ENCODE measurements at places on chromosomes 1 and 21.

GRCh38 chr1:116962987-116963639, 38.4 kb upstream of the CD101 start:
- no peak for DNase-seq

GRCh38 chr21:44943005-44943685, 3.3 kb downstream of the SLX9 start:
- peak; percentile 39 for DNase-seq

DNA sequence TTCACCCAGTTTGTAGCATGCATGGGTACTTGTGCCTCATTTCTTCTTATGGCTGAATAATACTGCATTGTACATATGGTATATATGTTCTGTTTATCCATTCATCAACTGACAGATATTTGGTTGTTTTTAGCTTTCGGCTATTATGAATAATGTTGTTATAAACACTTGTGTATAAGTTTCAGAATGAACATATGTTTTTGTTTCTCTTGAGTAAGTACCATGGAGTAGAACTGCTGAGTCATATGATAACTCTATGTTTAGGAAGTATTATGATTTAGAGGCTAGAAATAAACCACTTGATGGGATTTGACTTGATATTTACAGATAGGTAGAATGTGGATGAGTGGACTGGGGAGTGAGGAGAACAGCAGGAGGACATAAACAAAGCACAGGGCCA, 48.6 kb downstream of the WNT2B start:
- peak; percentile 32 for DNase-seq

- peak; percentile 31 for DNase-seq
These were observed 40.1 kb downstream of the BCAR3 start for GRCh38 chr1:93641527-93641926.

DNA sequence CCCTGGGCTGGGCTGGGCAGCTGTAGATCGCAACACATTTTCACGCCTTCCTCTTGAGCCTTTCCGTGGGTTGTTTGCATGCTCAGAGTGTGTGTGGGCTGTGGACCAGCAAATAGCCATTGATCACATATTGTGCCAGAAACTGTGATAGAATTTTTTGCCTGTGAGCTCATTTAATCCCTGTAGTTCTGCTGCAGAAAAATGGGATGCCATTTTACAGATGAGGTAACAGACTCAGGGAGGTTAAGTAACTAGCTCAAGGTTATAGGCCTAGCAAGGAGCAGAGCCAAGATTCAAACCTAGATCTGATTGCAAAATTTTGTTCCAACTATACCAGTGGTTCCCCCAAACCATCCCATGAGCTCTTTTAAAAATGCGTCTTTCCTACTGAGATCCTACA, 10.5 kb downstream of the SPATA46 start:
- no peak for DNase-seq

GRCh38 chr1:55131801-55132200, 83.4 kb downstream of the USP24 start:
- peak; percentile 59 for DNase-seq

GRCh38 chr1:16019644-16020277, 1.9 kb upstream of the HSPB7 start:
- DNase-seq, result peak; percentile 83

DNA sequence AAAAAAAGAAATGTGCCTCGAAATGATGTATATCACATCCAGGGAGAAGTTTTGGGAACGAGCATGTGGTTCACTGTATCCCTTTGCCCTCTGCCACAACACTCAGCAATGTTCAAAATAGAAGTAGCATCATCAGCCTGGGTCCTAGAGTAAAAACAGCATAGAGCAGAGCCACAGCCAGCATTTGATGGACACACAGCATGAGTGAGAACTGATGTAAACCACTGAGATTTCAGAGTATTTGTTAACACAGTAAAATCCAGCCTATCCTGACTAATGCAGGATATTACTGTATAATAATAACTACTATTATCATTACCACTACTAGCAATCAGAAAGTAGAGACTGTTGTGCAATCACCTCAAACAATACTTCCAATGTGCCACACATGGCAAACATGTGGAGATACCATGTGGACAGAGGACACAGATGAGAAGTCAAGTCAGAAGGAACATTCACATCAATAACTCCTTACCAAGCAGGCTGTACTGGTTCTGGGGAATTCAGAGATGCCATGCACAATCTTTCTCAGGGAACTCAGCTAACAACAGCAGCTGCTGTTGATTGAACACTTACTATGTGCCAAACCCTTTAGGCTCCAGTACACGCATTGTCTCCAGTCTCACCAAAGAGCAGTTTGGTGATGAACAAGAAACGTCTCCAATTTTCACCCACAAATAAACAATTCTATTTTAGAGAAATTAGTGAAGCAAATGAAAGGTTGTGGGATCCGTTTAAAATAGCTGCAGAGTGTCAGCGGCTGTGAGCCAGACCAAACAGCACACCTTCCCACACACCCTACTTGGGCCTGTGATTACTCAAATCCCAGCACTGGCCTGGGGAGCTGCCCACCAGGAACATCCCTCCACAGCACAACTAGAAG, 16.6 kb upstream of the GFI1 start:
- DNase-seq, result no peak

DNA sequence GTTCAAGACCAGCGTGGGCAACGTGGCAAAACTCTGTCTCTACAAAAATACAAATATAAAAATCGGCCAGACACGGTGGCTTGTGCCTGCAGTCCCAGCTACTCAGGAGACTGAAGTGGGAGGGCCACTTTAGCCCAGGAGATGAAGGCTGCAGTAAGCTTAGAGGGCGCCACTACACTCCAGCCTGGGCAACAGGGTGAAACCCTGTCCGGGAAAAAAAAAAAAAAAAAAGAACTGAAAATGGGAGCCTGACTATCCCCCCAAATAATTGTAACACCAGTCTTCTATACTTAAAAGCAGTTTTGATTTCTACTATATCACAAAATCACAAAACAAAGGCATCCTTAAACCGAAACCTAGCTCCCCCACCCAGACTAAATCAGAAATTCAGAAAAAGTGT, 60.3 kb downstream of the CDC42BPA start:
- DNase-seq, result no peak

All from GM23248 (cell line).